ENCODE measurements at places on chromosomes 7 and 10. TPM values are rescaled to one million over a fixed set of nuclear protein-coding genes. Genes with fewer than 3 reads are reported as not detected.

The ECHDC3 gene
- total RNA-seq: 4.1 TPM

The MRPS24 gene
- total RNA-seq: 86.3 TPM

The HSPA12A gene
- total RNA-seq: 16.5 TPM

The CFAP46 gene
- 1.0 TPM for total RNA-seq

The FOXI2 gene
- total RNA-seq: 0.23 TPM

The SLC16A9 gene
- total RNA-seq: 5.6 TPM

The AIFM2 gene
- 12.2 TPM for total RNA-seq

The KNDC1 gene
- total RNA-seq: 5.2 TPM

- no peak for DNase-seq
Measured at GRCh38 chr7:158945519-158945918, 89.2 kb downstream of the DYNC2I1 start.

GRCh38 chr10:51077074-51077473, 2.8 kb downstream of the PRKG1 start:
- no peak for DNase-seq

DNA sequence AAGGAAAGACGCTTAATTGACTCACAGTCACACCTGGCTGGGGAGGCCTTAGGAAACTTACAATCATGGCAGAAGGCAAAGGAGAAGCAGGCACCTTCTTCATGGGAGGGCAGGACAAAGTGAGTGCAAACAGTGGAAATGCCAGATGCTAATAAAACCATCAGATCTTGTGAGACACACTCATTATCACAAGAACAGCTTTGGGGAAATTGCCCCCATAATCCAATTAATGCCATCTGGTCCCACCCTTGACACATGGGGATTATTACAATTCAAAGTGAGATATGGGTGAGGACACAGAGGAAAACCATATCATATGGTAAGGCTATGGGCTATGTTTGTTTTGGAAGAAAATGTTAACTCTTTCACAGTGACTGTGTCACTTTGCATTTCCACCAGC, 1272.5 kb upstream of the CELF2 start:
- no peak for DNase-seq

DNA sequence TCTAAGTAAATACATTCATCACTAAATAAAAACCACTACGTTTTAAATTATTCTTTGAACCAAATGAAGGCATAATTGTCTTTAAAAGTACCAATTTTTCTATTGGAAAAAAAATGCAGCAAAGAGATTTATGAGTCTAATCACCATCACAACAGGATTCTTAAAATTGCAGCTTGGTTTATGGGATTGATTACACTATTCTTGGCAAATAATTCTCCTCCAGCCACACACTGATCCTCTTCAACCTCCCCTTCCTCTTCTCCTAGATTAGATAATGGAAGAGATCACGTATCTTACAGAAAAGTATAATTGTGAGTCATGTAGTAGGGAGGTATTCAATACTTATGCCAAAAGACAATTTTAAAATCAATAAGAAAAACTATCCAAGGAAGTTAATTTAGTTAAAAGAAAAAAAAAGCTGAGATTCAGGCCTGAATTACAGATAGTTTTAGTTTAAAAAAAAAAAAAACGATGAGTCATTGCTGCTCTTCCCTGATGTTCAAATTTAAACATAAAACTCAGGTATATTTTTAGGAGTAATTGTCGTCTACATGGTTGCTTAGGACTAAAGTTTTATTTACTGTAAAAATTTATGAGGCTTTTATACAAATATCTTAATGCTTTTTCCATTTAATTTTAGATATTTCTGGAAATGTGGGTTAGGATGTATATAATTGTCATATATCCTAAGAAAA, 133.7 kb upstream of the CDK1 start:
- DNase-seq: no peak

DNA sequence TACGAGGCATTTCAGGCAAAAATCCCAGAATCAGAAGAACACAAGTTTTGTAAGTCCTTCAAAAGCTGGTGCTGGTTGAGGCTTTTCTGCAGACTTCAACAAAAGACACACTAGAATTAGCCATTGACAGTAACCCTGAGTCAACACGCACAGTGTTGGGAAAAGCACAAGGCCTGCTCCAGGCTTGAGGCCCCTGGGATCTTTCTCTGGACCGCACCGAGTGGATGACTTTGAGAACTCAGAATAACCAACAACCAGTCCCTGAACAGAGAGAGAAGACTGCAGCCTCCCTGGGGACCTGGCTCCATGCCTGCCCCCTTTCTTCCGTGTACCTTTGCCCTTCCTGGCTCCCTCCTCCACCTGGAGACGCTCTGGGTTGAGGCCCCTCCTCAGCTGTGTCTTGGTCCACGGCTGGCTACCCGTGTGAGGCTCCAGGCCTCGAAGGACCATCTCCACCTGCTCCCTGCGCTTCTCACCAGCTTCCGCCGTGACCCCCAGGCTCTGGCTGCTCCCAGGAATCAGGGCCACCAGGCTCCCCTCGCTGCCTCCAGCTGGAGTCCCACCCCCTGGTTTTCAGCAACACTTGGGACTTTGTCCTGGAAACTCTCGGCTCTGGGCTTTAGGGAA, 28.4 kb downstream of the DIP2C start:
- DNase-seq: no peak

DNA sequence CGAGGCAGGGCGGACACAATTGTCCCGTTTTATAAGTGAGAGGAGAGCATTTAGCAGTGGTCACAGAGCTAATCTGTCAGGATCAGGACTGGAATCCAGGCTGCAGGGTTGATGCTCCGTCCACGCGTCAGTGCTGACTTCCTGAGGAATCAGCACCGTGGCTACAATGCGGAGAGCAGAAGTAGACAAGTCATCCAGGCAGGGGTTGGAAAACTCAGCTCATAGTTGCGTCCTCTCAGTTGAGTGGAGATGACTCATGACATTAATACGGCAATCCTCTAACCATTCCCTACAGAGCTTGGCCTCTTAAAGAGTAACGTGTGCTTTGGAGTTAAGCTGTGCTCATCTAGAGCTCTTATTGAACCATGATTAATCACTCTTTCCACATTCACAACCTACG, 17.1 kb upstream of the HTR5A start:
- no peak for DNase-seq

DNA sequence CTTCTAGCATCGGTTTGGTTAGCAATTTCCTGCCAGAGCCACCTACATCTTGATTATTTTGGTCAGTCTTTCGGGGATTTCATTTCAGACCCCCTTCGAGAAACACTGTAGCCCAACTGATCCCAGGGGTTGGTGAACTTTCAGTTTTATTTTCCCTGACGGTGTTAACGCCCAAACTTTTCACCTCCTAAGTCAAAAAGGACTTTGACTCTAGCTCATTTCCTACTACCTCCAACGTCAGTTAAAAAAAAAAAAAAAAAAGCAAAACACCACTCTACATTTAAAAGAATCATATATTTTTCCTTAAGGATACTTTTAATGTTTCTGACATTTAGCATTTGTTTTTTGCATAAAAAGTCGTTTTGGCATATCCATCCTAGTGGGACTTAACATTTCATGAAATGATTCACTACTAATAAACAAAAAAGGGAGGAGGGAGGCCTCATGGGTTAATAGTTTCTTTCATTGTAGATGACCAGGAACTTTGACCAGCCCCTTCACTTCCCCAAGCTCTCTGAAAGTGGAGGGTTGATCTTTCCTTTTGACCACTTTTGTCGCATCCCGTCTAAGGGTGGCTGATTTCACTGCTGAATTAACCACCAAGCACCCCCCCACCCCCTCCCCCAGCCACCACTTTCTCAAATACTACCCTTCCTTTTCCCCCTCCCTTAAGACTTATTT, 764 bp upstream of the TCF7L2 start:
- peak; percentile 16 for DNase-seq

DNA sequence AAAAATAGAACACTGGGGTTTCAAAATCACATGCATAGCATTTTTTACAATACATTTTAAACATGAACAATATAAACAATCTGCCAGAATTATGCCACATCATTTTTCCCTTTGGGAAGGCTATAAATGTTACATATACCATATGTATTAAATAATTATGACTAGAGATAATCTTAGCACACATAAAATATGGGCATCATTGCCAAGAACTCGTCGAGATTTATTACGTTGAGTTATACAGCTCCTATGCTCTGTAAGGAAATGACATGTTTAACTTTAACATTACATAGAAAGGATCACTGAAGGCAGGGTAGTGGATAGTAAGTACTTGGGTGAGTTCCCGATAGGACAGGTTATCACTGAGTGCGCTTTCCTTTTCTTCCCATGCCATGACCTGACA, 267.8 kb downstream of the PARD3 start:
- DNase-seq: no peak

DNA sequence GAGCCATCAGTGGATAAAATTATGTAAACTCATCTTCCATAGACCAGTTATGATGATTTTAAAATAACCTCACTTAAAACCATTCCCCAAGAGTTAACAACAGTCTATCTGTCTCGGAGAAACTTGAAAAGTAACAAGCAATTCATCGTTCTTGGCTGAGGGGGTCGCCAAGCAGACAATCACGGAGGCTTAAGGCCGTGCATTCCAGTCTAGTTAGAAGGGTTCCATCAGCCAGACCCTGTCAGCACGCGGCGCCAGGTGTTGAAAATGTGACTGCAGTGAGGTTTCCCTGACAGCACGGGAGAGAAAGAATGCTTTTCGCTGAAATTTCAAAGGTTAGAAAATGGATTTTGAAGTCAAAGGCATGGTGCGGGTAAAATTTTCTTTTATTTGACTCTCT, 1025.0 kb upstream of the CELF2 start:
- no peak for DNase-seq

- no peak for DNase-seq
Measured at GRCh38 chr10:1123198-1123597, 67.0 kb downstream of the WDR37 start.

GRCh38 chr10:16832351-16833080, 15.3 kb upstream of the RSU1 start:
- DNase-seq: peak; percentile 52

- DNase-seq: no peak
Measured at GRCh38 chr7:113730309-113730955, 188.4 kb downstream of the PPP1R3A start.

DNA sequence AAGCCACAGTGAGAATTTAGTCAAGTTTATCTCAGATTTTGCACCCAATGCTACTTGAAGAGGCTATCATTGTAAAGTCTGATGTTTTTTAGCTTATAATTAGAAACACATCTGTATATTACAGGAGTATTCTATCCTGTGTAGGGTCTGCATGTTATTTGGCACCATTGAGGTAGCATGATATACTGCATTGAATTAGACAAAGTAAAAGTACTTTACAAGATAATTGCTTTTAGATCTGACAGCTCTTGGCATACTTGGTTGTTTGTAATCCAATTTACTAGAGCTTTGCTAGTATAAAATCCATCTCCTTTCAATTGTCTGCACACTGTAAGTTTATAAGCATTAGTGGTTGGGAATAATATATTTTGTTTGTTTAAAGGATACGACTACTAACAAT, 714.3 kb downstream of the ANKRD7 start:
- DNase-seq: no peak

GRCh38 chr10:54559498-54559897, 241.5 kb downstream of the PCDH15 start:
- no peak for DNase-seq

DNA sequence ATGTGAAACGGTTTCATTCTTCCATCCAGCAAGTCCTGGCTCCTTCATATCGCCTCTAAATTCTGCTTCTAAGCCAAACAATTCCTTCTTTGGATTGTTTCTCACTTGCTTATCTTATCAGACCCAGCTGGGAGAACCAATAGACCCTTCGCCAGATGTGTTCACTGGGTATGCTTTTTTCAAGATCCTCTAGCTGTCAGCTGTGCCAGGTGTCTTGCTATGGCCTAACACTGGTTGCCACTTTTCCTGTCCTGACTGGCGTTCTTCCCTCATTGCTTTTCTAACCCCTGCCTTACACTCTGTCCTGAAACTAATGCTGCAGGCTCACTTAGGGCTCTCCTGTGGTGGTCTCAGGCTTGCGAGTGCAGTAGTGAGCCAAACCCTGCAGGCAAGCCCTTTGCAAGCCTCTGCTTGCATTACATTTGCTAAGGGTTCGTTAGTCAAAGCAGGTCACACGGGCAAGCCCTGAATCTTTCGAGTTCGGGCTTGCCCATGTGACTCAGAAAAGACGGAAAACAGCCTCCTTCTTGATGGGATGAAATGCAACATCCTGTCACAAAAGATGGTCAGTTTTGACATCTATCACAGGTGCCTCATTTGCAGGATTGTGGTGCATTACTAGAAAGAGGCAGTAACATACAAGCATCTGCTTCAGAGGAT, 92.8 kb downstream of the VWC2 start:
- DNase-seq: no peak

DNA sequence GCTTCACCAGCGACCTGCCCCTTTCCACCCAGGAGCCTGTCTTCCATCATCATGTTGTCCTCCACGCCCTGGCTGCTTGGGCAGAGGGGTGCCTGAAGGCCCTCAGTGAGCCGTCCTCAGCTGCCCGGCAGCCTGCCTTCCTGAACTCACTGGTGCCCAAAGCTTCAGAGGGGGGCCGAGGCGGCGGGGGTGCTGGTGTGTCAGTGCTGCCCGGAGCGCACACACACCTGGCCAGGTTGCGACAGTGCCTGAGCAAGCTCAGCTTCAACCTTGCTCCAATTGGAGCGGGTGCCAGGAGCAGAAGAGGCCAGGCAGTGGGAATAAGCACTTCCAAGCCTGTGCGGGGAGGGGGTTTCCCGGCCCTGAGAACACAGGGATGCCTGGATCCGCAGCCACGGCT, 566.3 kb downstream of the INHBA start:
- DNase-seq: no peak

- no peak for DNase-seq
Measured at GRCh38 chr10:75014516-75015230, 96.8 kb upstream of the SAMD8 start.

DNA sequence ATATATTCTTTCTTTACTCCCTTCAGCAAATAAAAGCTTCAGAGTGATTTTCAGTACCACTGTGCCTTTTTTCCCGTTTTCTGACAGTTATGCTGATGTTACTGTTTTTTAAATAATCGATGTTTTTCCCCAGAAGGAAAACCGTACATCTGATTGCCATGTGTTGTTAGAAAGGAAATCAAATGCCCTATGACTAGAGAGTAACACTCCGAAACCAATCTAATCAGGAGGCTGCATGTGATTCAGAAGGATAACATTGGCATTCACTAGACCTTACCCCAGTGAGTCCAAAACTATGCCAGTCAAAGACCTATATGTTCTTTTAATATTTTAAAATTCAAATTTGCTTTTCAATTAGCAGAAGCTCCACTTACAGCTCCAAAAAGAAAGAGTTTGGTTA, 116.3 kb downstream of the TMEM26 start:
- DNase-seq: no peak

DNA sequence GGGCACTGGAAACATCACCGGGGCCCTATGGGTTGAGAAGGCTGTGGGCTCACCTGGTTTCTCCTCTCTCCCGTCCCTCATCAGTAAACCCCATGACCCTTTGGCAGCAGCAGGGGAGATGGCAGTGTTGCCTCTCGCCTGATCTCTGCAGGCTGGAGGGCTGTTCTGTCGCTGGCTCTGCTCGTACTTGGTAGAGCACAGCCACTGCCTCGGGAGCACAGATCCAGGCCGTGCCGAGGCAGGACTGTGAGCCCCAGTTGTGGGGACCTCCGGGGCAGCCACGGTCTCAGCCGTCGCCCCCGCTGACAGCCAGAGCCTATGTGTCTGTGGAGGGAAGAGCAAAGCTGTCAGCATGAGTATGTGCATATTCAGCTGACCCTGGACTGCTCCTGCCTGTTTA, 94.9 kb downstream of the PTPRE start:
- DNase-seq: no peak

- no peak for DNase-seq
Measured at GRCh38 chr7:16967300-16967811, 85.6 kb upstream of the AGR3 start.
